Right lung (tissue), 10 donors: ENCODE measurements at places on chromosomes 7 and 10. TPM values are rescaled to one million over a fixed set of nuclear protein-coding genes. Genes with fewer than 3 reads are reported as not detected.

DNA sequence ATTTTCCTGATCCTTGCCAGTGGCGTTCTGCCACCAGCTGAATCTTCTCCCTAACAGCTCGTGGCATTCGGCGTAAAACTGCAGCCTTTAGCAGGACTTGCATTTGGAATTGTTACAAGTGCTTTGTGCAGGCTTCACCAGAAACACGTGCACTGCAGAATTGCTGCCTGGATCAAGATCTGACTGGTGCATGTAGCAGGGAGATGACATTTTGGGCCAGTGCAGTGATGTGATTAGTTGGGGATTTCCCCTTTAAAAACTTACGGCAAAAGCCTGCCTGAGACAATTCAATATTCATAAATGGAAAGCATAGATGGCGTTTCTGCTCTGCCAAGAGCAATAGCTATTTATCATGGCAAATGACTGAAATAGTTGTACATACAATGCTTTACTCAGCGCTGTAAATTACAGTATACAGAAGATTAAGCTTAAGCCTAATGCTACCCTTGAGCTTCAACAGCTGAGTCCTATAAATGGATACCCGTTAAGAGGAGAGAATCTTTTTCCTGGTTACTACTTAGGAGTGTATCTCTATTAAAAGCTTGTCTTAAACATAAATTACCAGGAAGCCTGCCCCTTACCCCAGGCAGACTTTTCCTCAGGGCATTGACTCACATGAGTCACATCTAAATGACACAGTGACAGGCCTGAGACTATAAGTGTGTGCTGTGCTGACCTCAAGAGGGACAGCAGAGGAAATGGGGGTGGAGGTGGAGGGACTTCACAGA is 106.3 kb downstream of the ATXN7L1 start:
- DNase-seq: peak; percentile 67

DNA sequence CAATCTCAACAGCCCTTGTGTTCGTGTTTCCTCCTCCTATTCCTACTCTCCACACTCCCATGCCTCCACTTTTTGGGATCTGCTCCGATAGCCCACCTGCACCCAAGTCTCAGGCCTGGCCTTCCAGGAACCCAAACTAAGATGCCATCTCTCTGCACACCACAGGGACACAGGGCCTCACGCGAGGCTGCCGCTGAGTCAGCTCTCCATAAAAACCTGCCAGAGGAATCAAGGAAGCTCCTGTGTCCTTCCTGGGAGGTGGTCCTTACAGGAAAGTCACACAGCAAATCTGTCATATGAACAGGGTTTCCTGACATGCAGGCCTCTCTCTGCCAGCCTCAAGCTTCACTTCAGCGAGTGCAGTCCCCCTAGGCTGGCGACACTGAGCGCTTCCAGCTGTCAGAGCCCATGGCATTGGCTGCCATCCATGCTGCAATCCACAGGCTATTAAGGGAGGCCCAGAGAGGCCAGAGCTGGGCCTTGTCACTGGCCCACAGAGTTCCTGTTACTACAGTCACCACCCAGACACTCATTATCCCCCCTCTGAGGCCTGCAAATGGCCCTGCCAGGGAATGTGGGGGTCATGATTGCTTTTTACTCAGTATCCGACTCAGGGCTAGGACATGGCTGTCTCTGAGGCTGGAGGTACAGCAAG is 151.4 kb downstream of the OAT start:
- peak; percentile 52 for DNase-seq

- no peak for DNase-seq
Measured at GRCh38 chr7:18123508-18124239, 96.0 kb upstream of the PRPS1L1 start.

GRCh38 chr10:91416339-91416855 is 6.3 kb downstream of the HECTD2 start:
- DNase-seq: peak; percentile 24

- no peak for DNase-seq
Measured at GRCh38 chr7:152081088-152081487, 55.6 kb downstream of the GALNT11 start.

- no peak for DNase-seq
Measured at GRCh38 chr10:60778971-60779796, 906 bp downstream of the CDK1 start.

DNA sequence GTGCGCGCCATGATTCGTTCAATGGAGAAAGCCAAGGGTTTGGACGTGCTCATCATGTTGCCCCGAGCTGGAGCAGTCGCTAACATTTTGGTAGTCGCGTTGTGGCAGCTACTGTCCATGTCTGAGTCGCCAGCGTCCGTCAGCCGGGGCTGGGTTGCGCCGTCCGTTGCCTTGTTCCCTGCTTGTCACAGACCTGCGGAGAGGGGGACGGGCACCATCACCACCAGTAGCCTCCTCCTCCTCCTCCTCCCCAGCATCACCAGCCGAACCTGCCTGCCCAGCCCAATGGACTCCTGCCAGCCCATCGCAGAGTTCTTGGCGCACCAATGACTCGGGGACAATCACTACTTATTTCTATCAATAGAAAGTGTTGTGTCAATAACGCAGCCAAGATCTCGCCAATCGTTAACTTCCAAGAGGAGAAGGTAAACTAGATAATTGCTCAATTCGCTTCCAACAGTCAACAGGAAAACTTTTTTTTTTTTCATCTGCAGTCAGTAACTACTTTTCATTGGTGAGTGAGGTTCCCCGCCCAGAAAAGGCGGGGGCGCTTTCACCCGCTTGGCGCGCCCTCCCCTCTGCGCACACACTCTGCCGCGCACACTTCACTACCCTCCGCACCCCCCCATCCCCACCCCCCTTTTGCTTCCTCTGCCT is at the start of gene FEZF1:
TSS of gene FEZF1 (minus strand) at position 432 of the 657 bp plus-strand sequence. CDS start at position 119, 313 bp downstream.
- DNase-seq: no peak

DNA sequence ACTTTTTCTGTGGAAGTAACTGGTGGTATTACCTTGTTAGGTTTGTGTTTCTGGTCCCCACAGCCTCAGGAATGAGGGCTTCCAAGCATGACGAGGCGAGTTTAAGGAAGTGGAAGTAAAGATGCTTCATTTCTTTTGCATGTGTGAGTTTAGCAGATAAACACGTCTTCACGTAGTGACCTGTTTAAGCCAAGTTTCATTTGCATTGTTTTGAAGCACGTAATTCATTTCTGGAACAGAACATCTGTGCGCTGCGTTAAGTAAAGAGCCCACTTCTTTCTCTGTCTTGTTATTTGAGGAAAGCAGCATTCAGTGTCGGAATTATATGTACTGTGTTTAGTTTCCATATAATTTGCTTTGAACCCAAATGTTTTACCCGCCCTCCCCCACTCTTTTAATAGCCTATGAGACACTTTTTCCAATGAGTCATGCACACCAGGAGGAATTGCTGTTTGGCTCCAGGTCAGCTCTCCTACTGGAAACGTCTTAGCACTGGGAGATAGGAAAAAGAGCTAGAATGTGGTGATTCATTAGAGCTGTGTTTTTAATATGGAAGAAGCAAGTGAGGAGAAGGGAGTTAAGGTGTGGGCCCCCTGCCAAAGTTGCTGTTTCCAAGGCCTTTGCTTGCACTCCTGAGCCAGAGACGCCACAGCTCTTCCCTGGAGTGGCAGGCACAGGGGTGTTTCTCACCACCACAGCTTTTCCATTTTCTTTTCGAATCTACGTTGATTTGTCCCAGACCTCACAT is 36.7 kb downstream of the BTBD16 start:
- no peak for DNase-seq

DNA sequence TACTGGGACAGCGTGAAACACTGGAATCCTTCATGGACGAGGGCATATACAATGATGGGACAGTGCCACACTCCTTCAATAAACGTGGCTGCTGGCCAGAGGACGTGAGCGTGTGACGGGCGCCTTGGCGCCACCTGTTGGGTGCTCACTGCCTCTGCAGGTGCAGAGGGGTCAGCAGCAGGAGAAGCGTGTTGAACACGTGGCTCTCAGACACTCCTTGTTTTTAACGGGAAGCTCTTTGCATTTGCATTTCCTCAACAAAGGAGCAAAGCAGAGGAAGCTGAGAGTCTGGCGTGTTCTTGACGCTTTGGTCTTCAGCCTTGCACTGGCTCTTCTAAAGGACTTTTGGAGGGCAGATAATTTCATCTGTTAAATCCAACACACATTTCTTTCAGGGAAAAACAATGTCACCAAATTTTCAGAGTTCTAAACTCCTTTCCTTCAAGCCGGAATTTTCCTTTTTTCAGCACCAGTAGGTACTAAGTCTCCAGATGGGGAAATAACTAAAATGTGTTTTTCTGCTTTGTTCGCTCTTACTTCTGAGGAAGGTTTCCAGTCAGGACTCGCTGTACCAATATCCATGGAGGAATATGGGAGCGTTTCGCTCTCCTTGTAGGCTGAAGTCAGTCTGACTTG is 2.9 kb upstream of the GET4 start:
- peak; percentile 66 for DNase-seq

GRCh38 chr10:335151-335800 is 200.0 kb downstream of the ZMYND11 start:
- DNase-seq: no peak

DNA sequence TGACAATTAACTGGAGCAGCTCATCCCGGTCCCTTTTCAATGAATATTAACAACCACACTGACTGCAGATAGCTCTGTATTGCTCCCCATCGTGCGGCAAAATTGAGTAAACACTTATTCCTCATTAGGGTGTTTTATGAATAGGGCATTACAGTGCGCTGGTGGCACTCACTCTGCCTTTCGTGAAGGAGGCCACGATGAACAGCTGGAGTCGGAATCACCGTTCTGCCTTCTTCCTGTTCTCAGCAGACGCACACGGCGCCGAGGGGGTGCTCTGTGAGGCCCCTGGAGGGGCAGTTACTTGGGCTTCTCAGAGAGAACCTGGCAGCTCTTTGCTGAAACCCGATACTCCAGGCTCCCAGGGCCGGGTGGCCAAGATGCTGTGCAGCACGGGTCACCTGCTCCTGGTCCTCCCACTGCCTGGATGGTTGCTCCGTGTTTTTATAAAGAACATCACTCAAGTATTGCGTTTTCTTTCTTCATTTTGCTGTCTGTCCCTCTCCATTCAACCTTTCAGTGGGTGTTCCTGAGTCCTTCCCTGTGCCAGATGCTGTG is 241.9 kb downstream of the GLRX3 start:
- DNase-seq: no peak

GRCh38 chr7:98027342-98028033 is 37.5 kb upstream of the OCM2 start:
- no peak for DNase-seq

- DNase-seq: no peak
Measured at GRCh38 chr7:77558284-77558967, 21.3 kb downstream of the PTPN12 start.

- DNase-seq: no peak
Measured at GRCh38 chr7:4014346-4015050, 667.6 kb upstream of the FOXK1 start.

NAT16 gene
- 0.05 TPM for polyA plus RNA-seq

DLX6 gene
- polyA plus RNA-seq: not detected

C10orf67 gene
- 0.39 TPM for polyA plus RNA-seq

SH2B2 gene
- 2.6 TPM for polyA plus RNA-seq

PCGF5 gene
- polyA plus RNA-seq: 18.1 TPM

SUGCT gene
- 2.9 TPM for polyA plus RNA-seq
